ENCODE measurements at places on chromosomes 6 and 20.

GRCh38 chr6:30325873-30326525 lies 728 bp upstream of the TRIM39 start:
- peak; percentile 78 for DNase-seq

DNA sequence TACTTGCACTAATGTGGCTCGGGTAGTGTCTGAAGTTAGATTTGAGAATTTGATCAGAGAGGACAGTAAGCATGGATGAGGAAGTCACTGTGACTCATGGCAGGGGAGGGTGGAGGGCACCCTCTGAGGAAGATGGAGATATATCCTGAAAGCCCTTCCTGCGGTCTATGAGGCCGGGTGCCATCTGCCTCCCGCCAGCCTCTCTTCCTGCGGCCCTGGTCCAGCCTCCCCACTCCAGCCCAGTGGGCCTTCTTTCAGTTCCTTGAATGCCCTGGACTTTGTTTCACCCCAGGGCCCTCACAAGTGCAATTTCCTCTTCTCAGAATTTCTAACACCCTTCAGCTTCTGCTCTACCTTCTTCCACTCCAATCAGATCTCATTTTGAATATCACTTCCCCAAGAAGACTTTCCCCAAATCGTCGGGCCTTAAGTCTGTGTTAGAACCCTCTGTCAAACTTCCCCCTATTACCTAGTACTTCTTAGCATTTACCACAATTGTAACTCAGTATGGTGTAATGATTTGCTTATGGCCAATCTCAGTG lies 20.2 kb upstream of the TNFAIP3 start:
- no peak for DNase-seq

DNA sequence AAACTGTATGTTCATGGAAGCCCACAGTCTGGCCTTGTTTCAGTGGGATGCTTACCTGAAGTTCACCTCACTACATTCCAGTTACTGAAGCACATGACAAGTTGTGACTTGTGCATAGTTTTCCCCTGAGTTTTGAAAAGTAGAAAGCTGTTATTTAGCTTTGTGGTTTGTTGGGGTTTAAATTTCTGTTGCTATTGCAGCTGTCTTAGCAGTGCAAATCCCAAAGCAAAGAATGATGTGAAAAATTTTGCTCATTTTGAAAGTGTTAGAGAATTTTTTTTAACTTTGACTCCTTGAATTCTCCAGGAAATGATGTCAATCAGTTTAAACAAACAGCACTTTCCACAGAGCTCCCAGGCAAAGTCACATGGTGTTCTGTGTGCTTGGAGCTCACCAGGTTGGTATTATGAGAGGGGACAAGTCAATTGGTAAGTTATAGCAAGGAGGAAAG lies 268.4 kb downstream of the ADGRG6 start:
- DNase-seq: no peak

DNA sequence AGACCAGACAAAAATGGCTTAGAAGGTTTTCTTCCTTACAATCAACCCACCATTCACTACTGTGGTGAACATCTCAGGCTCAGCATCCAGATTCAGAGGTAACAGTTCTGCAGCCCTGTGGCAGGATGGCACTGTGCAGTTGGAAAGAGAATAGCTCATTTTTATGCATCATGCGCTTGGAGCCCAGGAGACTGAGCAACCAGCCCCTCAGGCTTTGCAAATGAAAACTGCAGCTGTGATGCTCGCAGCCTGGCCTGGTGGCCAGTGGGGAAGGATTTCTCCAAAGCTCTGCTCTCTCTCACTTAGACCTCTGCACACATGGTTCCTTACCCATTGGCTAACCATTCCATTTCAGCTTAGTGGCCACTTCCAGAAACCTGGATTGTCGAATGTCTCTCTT lies 45.8 kb downstream of the GABRR2 start:
- DNase-seq: no peak

DNA sequence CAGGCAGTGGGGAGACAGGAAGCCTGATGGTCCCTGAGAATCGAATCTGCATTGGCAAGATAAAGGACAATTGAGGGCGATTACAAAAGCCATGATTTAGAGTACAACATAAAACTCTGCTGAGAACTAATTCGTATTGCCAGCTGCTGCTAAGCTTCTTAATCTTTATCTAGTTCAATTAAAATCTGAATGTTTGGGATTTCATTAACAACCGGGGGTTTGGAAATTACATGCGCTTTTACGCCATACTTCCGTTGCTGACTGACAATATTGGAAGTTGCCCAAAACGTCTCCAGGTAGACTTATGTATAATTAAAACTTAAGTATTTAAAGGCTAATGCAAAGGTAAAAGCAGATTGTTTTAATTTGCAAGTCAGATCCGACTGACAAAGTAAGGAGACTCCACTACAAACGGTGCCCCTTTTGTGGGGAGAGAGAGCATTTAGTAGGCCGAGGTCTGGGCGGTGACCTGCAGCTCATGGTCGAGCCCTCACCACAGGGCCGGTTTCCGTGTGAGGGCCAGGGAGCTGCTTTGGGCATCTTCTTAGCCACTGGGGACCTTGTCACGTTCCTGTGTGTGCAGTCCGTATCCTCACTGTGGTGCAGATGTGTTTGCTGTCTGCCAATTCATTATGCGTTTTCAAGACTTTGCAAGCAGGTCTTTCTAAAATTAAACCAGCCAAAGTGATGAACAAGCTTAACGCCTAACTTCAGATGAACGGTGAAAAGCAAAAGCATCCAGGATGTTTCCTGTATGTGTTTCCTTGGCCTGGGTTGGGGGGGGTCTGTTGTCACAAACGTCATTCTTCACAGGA lies 49.9 kb downstream of the CDH4 start:
- DNase-seq: no peak

DNA sequence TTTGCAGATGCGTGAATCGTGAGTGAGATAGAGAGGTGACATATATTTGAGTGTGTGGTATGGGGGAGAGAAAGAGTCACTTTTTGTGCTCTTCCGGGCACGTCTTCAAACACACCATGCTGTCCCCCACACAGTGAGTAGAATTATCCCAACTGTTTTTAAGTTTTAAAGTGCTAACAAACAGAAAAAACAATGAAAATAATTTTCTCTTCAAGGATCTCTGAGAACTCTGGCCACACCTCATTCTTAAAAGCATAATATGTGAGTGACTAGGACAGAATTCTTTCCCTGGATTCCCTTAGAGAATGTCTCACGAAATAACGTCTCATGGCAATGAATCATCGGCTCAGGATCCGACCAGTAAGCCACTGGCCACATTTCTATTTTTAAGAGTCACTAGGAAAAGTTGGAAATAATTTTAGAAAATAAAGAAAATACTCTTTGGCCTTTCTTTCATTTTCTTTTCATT lies 235.7 kb upstream of the ZNF217 start:
- DNase-seq: peak; percentile 51

DNA sequence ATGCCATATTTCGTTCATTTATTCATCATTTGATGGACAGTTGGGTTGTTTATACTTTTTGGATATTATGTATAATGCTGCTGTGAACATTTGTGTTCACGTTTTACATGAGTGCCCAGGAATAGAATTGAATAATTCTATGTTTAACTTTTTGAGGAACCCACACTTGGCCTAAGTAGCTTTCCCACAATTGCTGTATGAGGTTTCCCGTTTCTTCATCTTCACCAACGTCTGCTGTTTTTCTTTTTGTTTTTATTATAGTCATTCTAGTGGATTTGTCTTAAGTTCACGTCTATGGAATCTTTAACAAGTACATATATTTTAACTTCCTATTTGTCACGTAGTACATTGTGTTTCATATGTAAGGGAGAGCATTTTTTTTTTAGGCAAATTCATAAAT lies 110.3 kb downstream of the JARID2 start:
- no peak for DNase-seq

DNA sequence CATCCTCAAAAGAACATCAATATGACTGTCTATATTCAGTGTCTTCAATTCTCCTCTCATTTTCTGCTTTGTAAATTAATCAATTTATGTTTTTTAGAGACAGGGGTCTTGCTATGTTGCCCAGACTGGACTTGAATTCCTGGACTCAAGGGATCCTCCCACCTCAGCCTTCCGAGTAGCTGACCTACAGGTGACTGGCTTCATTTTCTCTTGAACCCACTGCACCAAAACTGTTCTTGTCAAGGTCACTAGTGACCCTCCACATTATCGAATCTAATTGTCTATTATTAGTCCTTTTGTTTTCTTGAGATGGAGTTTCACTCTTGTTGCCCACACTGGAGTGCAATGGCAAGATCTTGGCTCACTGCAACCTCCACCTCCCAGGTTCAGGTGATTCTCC lies 3.7 kb downstream of the DNAAF9 start:
- DNase-seq: no peak

DNA sequence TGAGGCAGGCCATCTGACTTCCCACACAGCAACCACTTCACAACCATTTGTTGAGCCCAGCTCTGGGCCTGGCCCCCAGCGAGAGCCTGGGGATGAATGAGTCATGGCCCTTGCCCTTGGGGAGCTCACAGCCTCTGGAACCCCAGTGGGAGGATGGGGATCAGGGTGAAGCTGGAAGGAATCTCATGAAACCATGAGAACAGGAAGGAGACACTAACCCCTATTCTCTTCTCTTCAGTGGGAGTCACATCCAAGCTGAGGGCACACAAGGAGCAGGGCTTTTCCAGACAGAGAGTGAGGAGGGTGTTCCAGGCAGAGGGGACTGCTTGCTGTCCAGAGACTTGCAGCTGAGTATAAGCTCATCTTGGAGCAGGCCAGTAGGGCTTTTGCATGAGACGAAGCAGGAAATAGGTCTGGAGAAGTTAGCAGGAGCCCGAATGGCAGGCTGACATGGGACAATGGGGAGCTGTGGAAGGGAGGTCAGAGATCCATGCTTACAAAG lies 7.5 kb downstream of the FOXS1 start:
- peak; percentile 26 for DNase-seq

- no peak for DNase-seq
Measured at GRCh38 chr20:23341073-23341472, 9.5 kb upstream of the NXT1 start.

DNA sequence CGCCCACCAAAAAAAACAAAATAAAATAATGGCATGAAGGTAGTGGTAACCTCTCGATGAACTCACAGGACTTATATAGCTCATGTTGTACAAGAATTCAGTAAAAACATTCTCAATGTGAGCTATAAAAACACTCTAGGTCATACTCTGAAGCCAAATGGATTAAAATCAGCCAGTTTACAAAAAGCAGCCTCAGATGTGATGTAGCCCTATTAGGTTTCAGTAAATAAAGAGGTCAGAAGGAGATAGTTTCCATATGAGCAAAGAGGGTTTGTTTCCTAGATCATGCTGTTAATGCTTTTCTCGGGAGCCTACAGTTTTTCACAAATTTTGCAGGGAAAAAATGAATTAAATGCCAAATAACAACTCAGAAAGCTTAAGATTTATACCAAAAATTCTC lies 319.5 kb upstream of the HSF2 start:
- DNase-seq: no peak

DNA sequence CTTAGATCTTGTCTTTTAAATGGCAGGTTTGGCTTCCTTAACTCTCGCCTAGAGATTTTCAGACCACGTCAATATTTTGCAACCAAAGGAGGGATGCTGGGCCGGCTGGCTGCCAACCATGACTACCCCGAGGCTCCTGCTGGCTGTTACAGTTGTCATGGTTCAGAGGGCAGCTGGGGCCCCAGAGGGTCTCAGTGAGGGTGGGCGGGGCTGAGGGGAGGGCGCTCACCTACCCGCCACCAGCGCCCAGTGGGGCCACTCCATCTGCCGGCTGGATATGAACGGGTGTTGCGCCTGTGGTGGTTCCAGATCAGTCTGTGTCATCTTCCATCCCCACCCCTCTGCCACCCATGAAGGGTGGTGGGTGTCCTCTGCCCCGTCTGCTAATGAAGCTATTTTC lies 12.3 kb downstream of the GPR31 start:
- DNase-seq: no peak

- DNase-seq: no peak
Measured at GRCh38 chr6:21396313-21396712, 197.2 kb upstream of the SOX4 start.

- DNase-seq: no peak
Measured at GRCh38 chr20:61771805-61772350, 293.8 kb downstream of the TAF4 start.

GRCh38 chr20:50532221-50532620 lies 22.0 kb downstream of the PTPN1 start:
- DNase-seq: no peak

GRCh38 chr6:15811107-15811506 lies 148.3 kb upstream of the DTNBP1 start:
- DNase-seq: no peak

GRCh38 chr6:52790861-52791260 lies 12.8 kb downstream of the GSTA1 start:
- DNase-seq: no peak

- DNase-seq: peak; percentile 30
Measured at GRCh38 chr6:12158686-12159415, 131.3 kb upstream of the EDN1 start.

- DNase-seq: no peak
Measured at GRCh38 chr6:111796310-111796918, 76.8 kb downstream of the FYN start.
